ENCODE measurements at places on chromosomes 16 and 17.
A peak's percentile ranks its signal among the peaks of the same experiment; 100 is the strongest.

DNA sequence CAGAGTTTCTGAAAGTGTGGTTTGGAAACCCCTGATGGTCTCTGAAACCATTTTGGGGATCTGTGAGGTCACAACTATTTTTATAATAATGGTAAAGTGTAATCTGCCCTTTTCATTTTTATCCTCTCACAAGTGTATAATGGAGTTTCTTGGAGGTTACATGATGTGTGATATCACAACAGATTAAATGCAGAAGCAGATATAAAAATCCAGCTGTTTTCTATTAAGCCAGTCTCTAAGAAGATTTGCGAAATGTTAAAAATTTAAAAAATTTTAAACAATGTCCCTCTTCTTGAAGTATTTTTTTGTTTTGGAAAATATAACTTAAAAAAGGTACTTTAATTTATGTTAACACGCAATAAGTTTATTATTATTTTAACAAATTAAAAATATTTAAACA lies 48.7 kb downstream of the RPGRIP1L start:
- DNase-seq: no peak

- DNase-seq: no peak
Measured at GRCh38 chr16:11112723-11113348, 143.2 kb downstream of the SOCS1 start.

DNA sequence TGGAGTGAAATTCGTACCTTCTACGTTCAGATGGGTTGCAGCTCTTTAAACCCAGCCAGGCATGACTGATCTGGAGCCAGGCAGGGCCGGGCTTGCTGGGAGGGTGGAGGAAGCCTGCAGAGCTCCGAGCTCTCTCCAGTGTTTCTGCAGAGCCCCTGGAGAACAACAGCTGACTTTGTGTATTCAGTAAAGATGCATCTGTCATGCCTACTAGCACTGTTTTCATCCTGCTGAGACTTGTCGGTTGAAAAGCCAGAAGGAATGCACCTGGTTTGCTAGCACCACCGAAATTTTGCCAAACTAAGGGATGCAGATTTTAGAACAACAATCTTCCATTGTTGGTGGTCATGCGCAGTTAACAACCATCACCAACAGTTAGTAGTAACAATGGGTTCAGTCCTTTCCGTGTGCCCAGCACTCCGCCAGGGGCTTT lies 22.4 kb upstream of the SCNN1B start:
- no peak for DNase-seq

DNA sequence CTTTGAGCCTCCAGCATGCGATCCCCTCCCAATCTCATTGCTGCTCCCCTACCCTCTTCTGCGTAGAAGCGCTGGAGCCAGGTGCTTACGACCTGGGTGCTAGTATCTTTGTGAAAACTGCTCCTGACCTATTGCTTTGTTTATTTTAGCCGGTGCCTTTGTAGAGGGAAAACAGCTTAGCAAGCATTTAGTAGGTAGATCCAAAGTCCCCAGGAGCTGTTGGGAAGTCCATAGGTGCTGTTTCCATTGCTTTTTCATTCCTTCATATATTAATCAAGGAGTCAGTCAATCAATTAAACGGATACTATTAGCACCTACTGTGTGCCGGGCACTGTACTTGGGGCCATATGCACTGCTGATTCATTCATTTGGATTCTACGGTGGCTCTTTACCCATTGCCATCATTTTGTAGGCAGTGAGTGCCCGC lies 497.6 kb downstream of the WWOX start:
- no peak for DNase-seq

- no peak for DNase-seq
Measured at GRCh38 chr16:21218153-21218552, 6.8 kb upstream of the ZP2 start.

- DNase-seq: peak; percentile 76
Measured at GRCh38 chr16:89409161-89409711, 81.1 kb downstream of the ANKRD11 start.

GRCh38 chr16:17159617-17160016 lies 311.1 kb downstream of the XYLT1 start:
- DNase-seq: no peak

- DNase-seq: no peak
Measured at GRCh38 chr17:37574427-37574826, 34.8 kb downstream of the SYNRG start.

DNA sequence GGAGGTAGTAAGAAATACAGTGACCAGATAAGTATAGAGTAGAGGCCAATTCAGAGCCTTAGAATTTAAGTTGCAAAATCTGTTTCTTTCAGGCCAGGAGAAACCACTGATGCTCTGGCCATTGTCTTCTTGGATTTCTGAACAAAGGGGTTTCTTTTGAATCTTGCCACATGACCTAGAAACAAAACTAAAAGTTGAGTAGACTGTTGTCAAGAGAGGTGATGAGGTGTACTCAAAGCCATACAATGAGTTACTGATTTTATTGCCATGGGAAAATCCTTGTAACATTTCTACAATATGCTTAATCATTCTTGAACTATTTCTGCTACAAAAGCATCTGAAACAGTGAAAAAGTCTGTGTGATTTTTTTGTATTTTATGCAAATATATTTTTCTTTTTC lies 881.3 kb downstream of the CDH11 start:
- no peak for DNase-seq

DNA sequence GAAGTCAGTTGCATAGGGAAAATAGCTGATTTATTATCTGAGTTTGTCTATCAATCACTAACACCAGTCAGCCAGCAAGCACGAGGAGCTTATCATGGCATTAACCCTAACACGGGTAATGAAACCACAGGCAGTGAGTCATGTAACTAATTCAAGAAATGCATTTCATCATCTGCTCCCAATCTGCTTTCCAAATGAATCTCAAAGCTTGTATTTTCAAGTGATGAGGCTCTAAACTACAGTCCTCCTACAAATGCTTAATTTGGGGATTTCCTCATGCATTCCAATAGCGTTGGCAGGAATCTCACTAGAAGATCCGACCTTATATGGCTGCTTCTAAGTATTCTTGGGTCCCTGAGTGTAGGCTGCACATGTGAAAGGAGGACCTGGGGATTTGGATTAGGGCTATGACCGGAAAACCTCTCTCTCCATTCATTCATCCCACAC lies 118.4 kb upstream of the HSBP1 start:
- peak; percentile 80 for DNase-seq

DNA sequence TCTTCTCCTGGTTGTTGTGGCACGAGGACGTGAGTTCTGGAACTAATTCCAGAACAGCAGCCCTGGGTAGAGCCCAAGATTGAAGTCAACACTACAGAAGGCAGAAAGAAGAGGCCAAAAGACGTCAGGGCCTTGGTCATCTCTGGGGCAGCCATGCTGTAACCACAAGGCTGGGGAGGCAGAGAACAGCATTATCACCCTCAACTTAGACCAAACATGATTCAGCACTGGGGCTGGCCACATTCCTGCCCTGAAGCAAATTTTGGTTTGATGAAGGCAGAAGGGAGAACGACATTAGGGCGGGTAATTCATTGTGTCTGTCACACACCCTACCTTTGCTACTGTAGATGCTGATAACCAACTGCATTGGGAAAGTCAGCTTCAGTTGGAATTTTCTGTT lies 9.7 kb upstream of the ALOX15B start:
- DNase-seq: peak; percentile 80

GRCh38 chr17:12765548-12765947 lies 23.8 kb upstream of the ARHGAP44 start:
- DNase-seq: peak; percentile 85

- DNase-seq: no peak
Measured at GRCh38 chr16:24972608-24973220, 42.5 kb downstream of the ARHGAP17 start.

DNA sequence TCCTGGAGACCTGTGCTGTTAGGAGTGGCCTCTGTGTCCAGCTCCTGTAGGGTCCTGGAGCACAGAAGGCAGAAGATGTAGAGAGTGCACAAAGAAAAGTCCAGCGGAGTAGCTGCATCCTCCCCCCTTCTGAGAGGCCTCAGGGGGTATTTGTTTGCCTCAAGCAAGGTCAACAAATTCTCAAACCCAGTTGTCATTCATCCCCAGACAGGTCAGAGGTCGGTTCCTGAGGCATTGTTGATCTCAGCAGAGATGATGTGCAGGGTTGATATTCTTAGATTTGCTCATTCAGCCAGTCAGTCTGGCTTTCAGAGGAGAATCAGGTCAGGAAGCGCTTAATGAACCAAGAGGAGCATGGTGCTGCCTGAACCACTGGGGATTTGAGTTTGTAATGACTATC lies 8.3 kb upstream of the RBFOX1 start:
- DNase-seq: no peak

- no peak for DNase-seq
Measured at GRCh38 chr17:74008196-74008595, 195.3 kb upstream of the RPL38 start.

- no peak for DNase-seq
Measured at GRCh38 chr17:41937970-41938954, 7.8 kb downstream of the ODAD4 start.

GRCh38 chr17:40309031-40309948 lies at the start of gene RARA:
RARA (plus strand) TSS chr17:40309180; CDS start chr17:40331219, 22,039 bp downstream.
- no peak for DNase-seq

DNA sequence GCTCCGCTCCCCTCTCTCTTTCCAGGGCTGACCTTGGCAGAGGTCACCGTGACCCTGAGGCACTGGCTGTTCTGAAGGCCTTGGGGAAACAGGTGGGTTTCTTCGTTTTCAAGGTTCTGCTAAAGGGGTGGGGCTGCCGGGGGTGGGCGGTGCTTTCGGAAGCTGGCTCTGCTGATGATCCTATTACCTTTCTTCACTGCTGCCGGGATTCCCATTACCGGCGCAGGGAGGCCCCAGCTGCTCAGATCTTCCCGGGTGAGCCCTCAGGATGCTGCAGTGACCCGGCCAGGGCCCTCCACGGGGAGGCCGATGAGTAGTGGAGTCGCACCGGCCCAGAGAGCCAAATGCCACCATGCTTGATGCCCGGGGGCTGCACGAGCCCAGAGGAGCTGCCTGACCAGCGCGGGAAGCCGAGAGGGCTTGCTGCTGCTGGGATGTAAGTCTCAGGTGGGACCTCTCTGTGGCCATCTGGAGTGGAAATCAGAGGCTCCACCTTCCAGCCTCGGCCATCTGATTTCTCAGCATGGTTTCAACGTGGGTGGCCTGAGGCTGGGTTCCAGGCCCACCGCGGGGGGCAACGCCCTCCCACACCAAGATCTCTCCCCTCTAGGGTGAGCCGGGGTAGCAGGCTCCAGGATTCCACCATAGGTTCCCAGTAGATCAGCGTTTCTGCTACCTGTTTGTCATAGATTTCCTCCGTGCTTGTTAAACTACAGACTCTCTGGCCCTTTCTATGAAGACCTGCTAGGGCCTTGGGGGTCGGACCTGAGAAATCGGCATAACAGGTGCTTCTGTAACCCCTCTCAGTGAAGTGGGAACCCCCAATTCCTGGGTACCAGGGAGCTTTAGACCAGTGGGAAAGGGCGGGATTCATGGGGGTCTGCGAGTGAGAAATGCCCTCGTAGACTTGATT lies 21.6 kb upstream of the ADCY7 start:
- DNase-seq: peak; percentile 73

- DNase-seq: peak; percentile 53
Measured at GRCh38 chr16:67000384-67001351, 12.3 kb downstream of the CES4A start.

- DNase-seq: no peak
Measured at GRCh38 chr16:29025735-29026134, 40.9 kb downstream of the LAT start.

GRCh38 chr16:30641378-30641982 lies 9.3 kb upstream of the PRR14 start:
- no peak for DNase-seq

- DNase-seq: no peak
Measured at GRCh38 chr17:73089322-73090317, 2.9 kb downstream of the SLC39A11 start.

DNA sequence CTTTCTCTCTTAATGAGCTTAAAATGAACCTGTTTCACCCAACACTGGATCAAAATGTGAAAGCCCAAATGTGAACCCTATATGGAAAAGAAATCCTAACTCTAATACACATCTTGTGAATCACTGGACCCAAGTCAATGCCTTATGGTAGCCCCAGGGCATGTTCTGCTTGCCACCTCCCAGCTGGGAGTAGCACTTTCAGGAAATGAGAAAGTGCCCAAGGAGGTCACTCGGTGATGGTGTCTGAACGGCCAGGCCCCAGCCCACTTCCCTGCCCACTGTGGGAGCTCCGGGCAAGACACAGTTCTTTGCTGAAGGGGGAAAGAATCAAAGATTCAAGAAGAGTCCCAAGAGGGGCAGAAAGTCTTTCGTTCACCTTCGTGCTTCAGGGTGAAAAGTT lies 46.1 kb downstream of the GTF3C1 start:
- peak; percentile 72 for DNase-seq

DNA sequence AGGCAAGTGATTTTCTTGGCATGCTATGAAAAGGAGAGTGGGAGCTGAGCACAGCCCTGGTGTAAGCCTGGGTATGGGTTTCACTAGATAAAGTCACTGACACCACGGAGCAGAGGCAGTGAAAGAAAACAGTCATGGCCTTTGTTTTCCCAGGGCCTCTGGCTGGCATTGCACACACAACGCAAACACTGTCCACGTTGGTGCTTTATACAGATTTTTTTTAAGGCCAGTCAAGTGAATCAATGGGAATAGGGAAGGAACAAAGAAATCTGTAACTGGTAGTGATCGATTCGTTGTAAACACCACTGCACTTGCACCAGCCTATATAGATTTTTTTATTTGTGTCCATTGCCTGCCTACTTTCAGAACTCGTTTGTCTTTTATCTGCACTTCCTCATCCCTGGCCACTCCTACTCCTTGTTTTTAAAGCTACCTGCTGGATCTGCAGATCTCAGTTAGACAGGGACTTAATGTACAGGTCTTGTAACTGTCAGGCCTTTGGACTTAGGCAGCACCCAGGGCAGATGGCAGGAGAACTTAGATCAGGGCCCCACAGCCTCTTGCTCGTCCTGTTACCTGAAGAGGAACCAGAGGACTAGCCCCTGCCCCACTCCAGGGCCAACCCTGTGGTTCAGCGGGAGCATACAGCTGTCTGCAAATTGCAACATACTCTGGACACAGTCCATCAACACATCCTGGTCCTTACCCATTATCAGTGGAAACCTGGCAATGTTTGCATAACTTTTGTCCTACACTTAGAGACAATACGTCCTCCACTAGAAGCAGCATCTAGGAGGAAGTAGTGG lies 10.6 kb upstream of the TMIGD1 start:
- DNase-seq: no peak

DNA sequence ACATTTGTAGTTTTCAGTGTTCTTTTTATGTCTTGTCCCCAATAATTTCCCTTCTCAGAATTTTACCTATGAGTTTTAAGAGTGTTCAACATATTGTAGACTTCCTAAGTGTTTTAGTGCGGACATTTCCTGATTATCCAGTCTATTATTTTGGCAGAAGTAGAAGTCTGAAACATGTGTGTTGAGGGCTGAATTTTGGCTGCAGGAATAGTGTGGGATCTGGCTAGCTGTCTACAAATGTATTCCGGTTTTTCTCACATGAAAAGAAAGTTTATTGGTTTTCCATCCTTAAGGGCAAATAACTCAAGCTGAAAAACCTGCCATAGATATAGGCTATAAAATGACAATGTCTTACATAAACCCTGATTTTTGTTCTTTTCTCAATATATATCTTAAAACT lies 33.0 kb upstream of the CA10 start:
- DNase-seq: no peak

Measured in ELR (cell line).